ENCODE measurements at places on chromosomes 16 and 17.

- DNase-seq: peak; percentile 44
Measured at GRCh38 chr16:56298116-56298515, 106.8 kb downstream of the GNAO1 start.

GRCh38 chr17:17893801-17894644, 57.2 kb upstream of the SREBF1 start:
- DNase-seq: no peak

GRCh38 chr16:85400305-85401205, 212.6 kb upstream of the GSE1 start:
- no peak for DNase-seq

DNA sequence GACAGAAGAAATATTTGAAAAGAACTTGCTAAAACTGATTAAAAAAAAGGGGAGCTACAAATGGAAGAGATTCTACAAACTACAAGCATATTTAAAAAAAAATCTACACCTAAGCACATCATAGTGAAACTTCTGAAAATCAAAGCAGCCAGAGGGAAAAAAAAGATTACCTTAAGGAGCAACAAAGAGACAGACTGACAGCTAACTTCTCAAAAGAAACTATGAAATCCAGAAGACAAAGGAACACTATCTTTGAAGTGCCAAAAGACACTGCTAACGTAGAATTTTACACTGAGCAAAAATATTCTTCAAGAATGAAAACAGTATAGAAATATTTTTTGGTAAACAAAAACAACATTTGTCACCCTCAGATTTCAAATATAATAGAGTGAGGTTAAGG, 151.2 kb downstream of the MYO1D start:
- no peak for DNase-seq

DNA sequence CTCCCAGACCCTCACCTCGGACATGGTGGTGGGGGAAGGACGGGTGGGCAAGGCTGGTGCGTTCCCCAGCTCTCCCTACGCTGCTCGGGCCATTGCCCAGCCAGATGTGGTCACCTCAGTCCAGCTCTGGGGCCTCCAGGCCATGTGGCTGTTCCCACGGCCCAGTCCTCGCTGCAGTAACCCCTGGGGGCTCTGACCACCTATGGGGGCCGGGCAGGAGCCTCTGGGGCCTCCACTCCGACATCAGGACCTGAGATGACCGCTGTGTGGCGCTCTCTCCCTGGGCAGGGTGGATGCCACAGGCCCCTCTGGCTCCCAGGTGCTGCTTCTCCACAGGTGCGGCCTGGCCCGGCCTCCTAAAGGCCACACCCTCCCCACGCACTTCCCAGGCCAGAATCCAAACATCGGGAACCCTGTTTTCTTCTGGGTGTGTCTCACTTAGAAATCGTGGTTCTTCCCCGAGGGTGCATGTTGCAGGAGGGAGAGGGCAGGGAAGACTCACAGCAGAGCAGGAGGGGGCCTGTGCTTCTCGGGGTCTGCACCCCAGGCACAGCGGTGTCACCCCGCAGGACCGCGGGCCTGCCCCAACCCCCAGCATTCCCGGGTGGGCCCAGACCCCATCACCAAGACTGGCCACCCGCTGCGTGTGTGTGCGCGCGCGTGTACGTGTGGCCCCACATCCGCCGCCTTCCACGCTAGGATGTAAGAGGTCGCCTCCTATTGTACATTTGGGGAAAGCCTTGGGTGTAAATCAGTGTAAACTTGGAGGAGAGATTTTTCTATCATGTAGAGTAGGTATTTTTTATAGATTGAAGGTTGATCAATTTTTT, 5.9 kb upstream of the CAPN15 start:
- no peak for DNase-seq

DNA sequence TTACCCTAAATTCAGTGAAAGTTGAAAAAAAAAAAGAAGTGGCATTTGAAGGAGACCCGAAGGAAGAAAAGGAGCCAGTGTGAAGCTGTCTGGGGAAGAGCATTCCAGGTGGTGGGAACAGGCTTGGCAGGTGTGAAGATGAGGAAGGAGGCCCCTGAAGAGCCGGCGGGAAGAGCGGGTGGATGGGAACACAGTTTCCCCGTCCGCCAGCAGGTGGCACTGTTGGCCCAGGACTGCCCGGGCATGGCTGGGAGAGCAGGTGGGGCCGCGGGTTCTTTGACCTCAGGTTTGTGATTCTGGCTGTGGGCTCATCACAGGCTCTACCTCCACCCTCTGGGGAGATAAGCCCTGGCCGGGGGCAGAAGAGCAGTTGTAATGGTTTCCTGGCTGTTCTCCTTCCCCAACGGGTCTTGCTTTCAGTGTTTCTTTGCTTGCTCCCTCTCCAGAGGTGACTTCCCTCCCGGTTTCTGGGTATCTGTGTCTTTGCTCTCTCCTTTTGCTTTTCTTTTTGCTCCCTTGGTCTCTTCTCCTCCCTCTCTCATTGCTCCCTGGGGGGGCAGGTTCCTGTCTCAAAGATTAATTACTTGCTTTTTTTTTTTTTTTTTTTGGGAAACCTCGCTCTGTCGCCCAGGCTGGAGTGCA, 32.3 kb downstream of the RAP1GAP2 start:
- DNase-seq: peak; percentile 27

- DNase-seq: peak; percentile 63
Measured at GRCh38 chr17:65902831-65903522, 289.0 kb downstream of the CEP112 start.

DNA sequence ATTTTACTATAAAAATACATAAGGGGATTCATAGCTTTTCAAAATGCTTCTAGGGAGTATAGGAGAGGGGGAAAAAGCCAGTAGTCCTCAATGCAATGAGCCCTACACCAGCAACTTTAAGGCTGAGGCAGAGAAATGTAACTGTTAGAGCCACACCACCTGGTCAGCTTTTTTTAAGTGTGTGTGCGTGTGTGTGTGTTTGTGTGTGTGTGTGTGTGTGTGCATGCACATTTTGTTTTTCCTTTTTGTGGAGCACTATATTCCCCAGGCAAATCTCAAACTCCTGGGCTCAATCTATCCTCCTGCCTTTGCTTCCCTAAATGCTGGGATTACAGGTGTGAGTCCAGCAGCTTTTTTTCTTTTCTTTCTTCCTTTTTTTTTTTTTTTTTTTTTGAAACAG, 2.3 kb upstream of the MEIOC start:
- no peak for DNase-seq

- no peak for DNase-seq
Measured at GRCh38 chr16:79986352-79986751, 385.8 kb upstream of the MAF start.

DNA sequence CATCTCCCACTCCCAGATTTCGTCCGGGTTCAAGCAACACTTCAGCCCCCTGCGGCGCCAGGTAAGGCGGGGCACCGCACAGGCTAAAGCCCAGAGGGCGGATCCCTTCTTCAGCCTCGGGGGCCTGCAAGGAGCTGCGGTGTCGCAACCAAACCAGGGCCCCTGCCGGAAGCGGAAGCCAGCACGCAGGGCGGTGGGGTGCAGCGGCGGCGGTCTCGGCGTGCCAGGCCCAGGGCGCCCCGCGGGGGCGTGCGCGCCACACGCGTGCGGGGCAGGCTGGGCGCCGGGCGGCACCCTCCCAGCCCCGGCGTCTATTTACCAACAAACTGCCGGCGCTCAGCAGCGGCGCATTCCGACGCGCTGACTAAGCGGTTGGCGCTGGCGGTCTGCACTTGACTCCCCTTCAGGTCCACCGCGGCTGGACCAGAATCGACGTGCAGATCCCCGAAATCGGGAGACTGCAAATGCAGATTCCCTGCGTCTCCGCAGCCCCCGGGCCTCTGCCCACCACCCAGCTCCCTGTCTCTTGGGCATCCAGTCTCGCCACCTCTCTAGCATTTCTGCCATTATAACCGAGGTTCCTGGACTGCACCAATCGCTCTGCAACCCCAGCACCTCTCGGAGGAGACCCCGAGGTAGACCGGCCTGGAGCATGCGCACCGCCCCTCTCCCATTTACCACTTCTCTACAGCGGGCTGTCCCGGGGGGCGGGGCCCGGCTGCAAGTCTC, 421 bp upstream of the DLX4 start:
- DNase-seq: peak; percentile 10

DNA sequence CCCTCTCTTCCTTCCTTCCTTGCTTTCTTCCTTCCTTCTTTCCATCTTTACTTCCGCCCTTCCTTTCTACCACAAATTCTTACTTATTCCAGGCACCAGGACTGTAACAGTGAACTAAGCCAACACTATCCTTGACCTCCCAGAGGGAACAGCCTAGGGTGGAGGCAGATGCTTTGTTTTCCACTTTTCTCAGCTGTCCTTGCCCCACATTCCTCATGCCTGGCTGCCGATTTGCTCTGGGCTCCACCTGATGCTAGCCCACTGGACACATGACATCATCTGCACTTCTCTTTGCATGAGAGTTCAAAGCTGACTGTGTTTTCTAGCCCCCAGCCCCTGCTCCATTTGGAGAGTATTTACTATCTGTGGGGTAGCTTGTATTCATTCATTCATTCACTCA, 283.0 kb downstream of the MAF start:
- DNase-seq: no peak
